GM12891 (cell line): ENCODE measurements at places on chromosomes 5 and 9.

DNA sequence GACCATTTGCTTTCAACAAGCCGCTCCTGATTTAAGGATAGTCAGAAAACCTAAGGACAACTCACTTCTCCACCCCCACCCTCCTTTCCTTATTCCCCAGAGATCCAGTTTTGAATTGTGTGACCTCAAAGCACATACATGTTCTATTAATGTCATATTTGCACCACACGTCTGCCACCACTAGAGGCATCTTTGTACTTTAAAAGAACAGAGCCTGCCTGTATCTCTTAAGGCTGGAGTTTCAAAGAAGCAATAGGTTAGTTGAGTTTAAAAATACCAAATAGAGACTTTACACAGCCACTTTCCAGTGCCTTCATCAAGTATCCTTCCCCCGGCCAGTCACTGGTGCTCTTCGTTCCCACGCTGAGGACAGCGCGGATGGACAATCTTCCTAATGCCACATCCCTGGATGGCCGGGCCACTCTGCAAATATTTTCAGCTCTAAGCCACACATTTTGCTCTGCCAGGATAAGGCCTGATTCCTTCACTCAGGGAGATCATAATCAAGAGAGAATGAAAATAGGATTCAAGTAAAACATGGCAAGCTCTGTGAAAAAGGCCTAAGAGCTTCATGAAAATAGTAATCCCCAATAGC lies 146.3 kb downstream of the SNCAIP start:
- DNase-seq: peak; percentile 7

DNA sequence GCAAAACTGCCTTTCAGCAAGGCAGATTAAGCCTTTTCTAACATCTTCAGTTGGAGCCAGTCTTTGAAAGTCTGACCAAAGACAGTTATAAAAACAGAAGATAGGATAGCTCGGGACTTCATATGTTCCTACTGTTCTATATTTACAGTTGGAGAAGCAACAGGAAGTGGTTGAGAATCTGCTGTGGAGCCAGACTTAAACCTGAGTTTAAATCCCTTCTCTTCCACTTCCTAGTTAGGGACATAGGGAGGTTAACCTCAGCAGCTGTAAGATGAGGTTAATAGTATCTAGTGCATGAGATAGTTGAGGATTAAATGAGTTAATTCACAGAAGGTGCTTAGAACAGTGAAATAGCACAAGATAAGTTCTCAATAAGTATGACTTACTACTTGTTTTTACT lies 84.5 kb upstream of the FREM1 start:
- no peak for DNase-seq

DNA sequence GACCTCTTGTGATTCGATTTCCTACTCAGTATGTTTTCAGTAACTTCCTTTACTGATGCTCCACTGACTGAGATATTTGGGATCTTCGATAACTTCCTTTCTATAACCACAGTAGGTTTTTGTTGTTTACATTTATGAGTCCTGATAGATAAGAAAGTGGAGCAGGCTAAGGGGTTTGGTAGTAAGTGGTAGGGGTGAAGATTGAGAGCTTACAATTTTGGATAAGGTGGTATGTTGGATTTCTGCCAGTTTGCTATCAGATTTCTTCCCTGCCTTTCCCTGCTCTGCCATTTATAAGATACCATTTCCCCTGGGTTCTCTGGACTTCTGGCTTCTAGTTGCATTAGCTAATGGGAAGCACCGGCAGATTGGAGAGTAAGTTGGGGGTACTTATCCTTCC lies 7.9 kb upstream of the NDUFS4 start:
- no peak for DNase-seq

GRCh38 chr9:132163876-132164603 lies 2.2 kb downstream of the NTNG2 start:
- DNase-seq: no peak

DNA sequence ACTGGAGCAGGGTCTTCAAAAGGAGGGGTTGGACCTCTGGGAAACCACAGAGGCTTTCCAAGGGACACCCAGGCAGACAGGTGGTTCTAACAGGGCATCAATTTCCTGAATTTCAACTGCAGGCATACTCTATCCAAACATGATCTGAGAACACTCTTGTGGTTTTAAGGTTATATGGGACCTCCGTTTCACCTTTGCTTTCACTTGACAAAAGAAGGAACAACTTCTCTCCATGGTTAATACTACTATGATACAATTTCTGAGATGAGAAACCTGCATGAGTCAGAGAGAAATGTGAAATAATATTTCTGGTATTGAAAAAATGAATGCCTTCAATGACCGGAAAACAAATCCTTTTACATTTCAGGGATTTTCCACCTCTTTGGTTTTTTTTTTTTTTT lies 28.0 kb upstream of the ERAP1 start:
- no peak for DNase-seq

DNA sequence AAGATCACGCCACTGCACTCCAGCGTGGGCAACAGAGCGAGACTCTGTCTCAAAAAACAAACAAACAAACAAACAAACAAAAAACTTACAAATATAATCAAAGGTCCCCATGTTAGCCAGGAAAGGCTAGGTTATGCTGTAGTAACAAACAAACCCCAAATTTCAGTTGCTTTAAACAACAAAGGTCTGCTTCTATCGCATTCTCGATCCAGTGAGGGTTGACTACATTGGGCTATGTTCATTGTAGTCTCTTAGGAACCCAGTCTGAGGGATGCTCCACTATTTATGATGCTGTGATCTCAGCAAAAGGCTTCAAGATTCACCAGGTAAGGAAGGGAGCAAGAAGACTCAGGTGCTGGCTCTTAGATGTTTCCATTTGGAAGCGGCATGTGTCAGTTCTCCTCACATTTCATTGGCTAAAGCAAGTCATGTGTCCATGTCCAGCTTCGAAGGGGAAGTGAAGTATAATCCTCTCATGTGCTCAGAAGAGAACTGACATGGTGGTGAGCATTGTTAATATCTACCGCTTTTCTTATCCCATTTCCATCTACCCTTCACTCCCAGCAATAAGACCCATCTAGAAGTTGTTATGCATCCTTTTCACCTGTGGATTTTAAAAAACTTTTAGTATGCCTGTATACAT lies 26.5 kb upstream of the NEK6 start:
- no peak for DNase-seq

- DNase-seq: no peak
These were observed 1175.2 kb downstream of the PTPRD start for GRCh38 chr9:9437641-9438040.

DNA sequence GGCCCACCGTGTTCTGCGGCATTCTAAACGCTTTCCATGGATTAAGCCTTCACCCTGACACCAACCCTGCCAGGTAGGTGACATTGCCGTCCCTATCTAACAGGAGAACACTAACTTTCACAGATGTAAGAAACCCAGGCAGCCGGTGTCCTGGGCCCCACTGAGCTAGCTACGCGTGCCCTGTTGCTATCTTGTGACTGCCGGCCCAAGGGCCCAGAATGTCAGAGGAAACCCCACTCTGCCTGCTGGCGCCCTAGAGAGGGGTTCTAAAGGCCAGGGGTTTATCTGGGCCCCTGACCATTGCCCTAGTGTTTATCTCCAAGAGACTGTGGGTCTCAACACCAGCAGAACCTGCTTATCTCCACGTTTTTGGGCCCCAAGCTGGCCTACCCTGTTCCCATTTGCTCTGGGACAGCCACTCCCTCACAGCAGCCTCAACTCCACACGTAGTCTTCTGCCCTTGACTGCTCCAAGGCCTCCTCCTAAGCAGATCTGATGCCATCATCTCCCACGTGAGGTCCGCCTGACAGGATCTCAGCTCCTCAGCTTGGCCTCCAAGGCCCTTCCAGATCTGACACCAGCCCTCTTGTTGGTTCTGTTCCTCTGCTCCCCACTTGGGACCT lies 18.1 kb upstream of the ZBTB34 start:
- no peak for DNase-seq

DNA sequence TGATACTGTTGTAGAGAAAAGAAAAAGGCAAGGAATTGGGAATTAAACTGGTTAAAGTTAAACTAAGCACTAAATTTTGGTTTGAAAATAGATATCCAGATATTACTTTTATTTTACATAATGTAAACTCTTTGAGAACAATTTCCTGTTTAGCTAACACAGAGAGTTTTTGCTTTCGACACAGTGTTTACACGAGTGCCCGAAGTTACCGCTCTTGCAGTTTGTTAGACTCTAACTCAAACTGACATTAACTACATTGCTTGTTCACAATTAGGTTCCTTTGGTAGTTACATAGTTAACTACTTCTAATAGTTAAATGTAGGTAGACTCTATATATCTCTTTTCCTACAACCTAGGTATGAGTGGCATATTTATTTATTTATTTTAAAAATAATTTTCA lies 117.1 kb upstream of the CHD1 start:
- DNase-seq: no peak

DNA sequence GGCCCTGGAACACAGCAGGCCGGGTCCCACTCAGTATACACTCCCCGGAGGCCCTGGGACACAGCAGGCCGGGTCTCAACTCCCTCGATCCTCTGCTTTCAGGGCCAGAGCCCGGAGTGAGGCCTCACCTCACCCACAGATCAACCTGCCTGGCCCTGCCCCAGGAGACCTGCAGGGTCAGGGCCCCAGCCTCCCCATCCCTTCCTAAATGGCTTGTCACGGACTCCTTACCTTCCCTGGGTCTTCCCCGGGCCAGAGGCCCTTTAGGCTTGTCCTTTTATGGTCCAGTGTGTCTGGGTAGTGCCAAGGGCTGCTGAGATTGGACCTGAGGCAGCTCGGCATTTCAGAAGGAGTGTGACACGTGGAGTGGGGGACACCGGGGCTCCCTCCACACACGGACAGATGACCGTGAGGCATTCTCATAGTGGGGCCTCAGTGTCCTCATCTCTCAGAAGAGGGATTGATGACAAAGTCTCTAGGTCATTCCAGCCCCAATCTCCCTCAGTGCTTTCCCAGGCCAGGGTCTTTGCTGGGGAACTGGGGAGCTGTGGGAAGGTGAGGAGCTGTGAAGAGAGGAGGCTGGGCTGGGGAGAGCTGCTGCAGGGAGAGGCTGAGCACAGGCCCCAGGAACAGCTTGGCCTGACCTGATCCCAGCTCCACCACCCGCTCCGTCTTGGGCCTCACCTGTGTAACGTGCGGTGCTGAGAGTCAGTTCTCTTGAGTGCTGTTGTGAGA lies 18.0 kb upstream of the PLEKHG4B start:
- DNase-seq: no peak

DNA sequence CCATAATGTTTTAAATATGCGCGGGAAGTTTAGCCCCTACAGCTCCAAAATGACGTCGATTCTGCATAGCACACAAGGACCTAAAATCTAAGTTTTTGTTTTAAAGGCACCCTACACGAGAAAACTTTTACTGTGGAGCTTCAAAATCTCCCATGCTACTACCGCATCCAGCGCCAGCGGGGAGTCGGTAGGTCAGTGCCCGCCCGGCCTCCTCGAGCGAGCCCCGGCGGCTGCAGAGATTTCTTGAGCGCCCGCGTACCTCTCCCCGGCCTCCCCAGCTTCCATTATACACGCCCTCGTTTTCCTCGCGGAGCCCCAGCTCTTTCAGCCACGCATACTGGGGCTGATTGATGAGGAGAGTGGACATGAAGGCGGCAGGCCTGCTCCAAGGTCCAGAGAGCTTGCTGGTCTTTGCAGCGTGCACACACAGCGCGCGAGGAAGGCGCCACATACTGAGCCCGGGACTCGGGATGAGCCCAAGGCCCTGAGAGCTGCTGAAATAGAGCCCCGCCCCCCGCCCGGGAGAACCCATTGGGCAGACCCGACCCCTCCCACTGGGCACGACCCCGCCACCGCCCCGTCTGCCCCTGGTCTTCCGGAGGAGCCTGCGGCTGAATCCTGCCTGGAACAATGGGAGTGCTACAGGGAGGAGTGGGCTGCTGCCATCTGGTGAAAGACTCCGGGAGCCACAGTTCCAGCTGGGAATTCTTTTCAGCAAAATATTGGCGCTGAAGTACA lies at the start of gene ALDH7A1:
ALDH7A1 (minus strand) TSS at position 472 of the 738 bp plus-strand sequence; CDS start at position 451, 21 bp downstream.
- DNase-seq: peak; percentile 54

- DNase-seq: no peak
These were observed 68.2 kb upstream of the EGFLAM start for GRCh38 chr5:38190111-38190510.

DNA sequence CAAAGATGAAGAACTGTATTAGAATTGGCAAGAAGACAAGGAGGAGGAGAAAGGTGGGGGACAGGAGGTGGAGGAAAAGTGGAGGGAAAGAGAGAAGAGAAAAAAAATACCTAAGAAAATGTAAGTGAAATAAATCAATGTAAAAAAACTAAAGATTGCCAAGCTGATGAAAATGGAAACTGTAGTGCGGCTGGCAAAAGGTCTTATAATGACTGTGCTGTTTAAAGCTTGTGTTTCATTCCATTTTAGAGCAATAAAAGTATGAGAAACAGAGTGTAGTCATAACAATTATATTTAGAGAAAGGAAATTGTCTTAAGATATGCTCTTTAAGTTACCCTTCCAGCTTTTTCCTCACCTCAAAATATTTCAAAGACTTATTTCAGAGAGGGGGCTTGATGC lies 670.5 kb upstream of the SEMA6A start:
- DNase-seq: no peak

DNA sequence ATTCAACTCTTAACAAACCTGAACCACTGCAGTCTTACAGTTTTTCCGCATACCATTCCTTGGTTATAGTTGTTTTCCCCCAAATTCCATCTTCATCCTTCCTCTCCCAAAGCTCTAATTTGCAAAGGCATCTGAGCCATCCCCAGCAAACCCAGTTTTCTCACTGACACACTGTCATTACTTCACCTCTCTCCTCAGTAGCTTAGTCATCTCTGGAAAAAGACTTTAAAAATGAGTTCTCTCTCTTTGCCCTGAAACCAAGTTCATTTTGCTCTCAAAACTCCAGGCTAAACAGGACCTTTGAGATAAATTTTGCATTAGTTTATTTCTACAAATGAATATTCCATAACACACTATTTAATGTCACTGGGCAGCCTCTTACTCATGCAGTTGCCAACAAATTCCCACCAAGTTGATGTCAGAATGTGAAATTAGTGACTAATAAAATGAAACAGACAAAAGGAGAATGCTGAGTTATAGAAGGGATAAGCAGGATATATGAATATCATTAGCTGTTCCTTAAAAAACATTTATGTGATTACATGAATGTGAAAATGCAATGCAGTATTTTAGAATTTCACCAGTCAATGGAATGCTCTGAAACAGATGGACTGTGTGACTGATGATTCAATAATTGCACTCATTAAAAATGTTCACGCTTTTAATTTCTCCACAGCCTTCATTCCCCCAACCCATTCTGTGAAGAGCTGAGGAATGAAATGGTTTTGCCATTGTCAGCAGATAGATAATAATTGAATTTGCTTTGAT lies 107.4 kb upstream of the DMAC1 start:
- no peak for DNase-seq

DNA sequence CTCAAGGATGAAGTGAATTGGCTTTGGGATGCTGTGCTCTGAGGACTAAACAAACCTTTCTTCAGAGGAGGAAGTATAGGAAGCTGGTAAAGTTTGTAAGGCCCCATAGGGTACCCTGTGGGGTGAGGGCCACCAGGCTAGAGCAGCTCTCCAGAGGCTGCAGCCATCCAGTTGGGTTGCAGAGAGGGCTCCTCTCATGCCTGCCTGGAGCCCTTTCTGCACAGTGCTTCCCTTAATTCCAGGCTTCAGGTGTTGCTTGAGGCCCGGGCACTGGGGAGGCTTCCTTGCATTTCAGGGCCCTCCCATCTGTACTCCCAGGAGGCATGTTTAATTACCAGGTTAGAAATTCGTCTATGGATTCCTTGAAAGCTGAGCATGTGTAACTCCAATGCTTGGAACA lies 95.3 kb upstream of the FSTL4 start:
- DNase-seq: no peak

GRCh38 chr5:118705959-118706667 lies 282.2 kb downstream of the DTWD2 start:
- no peak for DNase-seq
